GM23248 (cell line): ENCODE measurements at places on chromosomes 11 and 22. TPM values are rescaled to one million over a fixed set of nuclear protein-coding genes. Genes with fewer than 3 reads are reported as not detected.

The OR8A1 gene
- not detected in 2 replicates for polyA plus RNA-seq

GRCh38 chr11:111976767-111977145 lies 39.6 kb downstream of the DIXDC1 start:
- DNase-seq, result peak; percentile 52

GRCh38 chr11:8544807-8545206 lies 49.2 kb downstream of the STK33 start:
- no peak for DNase-seq

The PPP2R1B gene
- polyA plus RNA-seq, result 22.1 and 26.2 TPM in 2 replicates

The LRRC56 gene
- 0.72 and 0.86 TPM in 2 replicates for polyA plus RNA-seq

- peak; percentile 32 for DNase-seq
Measured at GRCh38 chr11:44145011-44145775, 49.7 kb downstream of the EXT2 start.
